ENCODE measurements at places on chromosomes 6 and 20.

GRCh38 chr20:60057866-60058807, 99.9 kb downstream of the CDH26 start:
- DNase-seq: peak; percentile 44

- DNase-seq: peak; percentile 85
These were observed 102.7 kb upstream of the CNKSR3 start for GRCh38 chr6:154613137-154613676.

- DNase-seq: no peak
These were observed 154.5 kb upstream of the PLCB4 start for GRCh38 chr20:8914421-8914820.

DNA sequence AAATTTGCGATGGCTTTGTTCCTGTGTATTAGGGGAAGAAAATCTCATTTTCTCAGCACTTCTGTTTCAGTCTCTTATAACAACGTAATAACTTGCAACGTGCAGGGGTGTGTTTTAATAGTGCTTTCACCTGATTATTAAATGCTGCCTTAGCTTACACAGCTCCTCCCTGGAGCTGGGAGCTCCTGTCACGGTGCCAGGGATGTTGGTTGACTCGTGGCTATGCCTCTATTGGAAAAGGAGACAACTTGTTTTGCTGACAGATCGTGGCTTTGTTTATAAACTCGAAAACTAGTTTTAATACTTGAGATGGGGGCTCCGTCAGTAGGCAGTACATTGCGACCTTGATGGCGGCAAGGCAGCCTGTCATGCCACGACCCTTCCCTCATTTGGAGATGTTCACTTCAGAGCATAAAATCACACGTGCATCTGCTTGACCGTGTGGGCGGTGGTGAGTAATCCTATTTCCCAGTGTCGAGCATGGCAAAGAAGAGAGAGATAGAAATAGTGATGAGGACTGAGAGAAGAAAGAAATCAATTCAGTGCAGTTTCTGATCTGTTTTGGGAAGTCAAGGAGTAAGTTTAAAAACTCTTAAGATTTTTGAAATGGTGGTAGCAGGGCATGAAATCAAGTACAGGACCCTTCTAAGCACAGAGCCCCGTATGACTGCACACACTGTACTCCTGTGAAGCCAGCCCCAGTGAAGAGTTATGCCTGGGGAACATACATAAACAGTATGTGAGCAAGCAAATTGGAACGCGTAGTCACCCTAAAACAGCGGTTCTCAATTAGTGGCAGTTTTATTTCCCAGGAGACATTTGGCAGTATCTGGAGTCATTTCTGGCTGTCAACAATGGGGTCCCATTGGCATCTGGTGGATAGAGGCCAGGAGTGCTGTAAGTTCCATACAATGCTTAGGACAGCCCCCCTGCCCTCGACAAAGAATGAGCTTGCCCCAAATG, 147.2 kb downstream of the DOK5 start:
- DNase-seq: peak; percentile 2

All from EH (cell line).